ENCODE measurements at places on chromosomes 6 and 20. TPM values are rescaled to one million over a fixed set of nuclear protein-coding genes. Genes with fewer than 3 reads are reported as not detected.

GRCh38 chr20:43947316-43947710 lies 32.7 kb downstream of the TOX2 start:
- no peak for DNase-seq

DNA sequence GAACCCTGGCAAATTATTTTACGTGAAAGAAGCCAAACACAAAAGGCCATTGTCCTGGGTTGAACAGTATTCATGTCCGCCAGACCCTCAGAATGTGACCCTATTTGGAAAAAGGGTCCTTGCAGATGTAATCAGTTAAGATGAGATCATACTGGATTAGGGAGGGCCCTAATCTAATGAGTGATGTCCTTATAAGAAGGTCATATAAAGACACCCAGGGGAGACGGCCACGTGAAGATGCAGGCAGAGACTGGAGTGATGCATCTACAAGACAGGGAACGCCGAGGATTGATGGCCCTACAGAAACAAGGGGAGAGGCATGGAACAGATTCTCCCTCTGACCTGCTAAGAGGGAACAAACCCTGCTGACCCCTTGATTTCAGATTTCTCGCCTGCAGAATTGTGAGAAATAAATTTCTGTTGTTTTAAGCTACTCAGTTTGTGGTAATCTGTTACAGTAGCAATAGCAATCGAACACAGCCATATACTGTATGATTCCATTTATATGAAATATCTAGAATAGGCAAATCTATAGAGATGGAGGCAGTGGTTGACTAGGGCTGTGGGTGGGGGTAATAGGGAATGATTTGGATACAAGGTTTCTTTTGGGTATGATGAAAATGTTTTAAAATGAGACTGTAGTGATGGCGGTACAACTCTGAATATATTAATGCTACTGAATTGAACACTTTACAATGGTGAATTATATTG lies 132.9 kb upstream of the NUP153 start:
- DNase-seq = no peak

DNA sequence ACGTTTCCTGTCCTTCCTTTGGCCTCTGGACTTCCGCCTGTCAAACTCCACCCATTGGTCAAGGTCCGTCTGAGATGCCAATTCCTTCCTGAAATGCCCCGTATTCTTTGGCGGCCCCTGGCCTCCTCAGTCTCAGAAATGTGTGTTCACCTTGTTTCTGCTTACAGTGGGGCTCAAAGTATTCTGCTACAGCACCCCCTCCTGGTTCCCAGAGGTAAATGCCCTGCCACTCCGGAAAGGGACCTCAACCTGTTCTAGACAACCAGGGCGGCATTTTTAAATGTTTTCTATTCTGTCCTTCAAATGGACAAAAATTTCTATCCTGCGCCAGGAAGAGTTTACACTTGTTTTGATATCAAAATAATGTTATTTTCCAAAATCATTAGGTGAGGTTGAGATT lies 12.1 kb upstream of the PAX1 start:
- no peak for DNase-seq

DNA sequence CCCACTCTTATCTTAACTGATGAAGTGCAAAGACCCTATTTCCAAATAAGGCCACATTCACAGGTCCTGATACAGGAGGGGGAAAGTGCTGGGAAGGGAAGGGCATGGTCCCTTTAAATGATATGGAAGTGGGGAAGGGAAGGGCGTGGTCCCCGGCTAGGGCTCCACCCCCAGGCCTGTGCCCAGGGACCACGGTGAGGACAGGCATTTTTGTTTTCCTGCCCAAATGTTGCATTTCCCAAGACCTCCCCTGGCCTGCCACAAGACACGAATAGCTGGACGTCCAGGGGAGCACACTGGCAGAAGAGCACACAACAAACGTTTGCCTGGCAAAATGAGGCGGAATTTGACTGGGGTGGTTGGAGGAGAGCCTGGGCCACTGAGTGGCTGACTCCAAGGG lies 16.1 kb upstream of the HFE start:
- no peak for DNase-seq

DNA sequence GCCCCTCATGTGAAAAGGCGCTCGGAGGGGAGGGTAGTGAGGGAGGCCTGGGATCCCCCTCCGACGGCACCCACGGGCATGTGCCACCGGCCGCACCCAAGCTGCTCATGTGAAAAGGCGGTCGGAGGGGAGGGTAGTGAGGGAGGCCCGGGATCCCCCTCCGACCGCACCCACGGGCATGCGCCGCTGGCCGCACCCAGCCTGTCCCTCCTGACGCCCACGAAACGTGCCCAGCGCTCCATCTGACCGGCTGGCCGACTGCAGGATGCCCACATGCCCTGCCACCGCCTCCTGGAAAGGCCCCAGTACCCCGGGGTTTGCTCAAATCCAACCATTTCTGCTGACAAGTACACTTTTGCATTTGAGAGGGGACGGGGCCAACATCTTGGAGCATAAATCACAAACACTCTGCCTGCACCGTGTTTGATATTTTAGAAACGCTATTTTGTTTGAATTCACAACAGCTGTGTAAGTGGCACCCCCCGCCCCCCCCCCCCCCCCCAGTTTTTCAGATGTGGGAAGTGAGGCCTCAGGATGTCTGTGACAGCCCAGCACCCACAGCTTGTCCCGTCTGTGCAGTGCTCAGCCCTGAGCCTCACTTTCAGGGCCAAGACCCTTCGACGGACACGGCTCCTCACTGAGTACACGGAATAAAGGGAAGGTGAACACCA lies 34.1 kb downstream of the SLC2A4RG start:
- no peak for DNase-seq

DNA sequence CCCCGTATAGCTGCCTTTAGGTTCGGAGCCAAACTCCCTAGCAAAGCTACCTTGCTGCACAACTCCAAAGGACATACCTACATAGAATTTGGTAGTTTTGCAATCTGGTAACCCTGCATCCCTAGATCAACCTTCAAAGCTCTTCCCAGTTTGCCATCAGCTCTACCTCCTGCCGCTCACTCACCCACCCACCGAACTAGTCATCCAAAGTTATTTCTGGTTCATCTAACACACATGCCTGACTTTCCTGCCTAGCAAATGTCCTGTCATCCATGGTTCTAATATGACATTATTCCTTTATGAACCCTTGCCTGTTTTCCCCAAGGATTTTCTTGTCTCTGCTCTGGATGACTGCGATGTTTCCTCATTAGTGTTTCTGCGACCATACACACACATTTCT lies 21.6 kb downstream of the SPAG4 start:
- DNase-seq = no peak

DNA sequence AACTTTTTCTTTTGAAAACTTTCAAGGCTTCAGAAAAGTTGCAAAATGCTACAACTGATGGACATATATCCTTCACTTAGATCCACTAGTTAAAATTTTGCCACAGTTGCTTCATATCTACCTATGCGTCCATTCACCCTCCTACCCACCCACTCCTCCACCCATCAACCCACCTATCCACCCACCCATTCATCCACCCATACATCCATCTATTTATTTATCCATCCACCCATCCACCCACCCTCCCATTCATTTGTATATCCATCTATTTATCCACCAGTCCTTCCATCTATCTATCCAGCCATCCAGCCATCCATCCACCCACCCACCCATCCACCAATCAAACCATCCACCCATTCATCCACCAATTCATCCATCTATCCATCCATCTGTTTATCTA lies 13.6 kb downstream of the BPIFB4 start:
- DNase-seq = no peak

DNA sequence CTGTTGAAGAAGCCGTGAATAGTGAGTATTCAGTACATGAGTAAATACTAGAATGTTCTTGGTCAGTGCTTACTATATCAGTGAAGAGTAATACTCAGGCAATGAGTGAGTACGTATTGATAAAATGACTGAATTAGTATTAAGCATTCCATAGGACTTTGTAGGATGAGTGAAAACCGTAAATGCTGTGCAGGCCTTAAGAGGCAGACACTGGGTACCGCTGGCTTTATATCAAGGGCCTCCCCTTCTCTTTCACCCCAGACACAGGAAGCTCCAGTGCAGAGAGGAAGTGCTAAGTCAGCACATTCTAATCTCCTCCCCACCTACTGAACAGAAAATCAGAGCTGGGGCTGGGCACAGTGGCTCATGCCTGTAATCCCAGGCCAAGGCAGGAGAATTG lies 24.2 kb downstream of the POFUT1 start:
- DNase-seq = peak; percentile 5

DNA sequence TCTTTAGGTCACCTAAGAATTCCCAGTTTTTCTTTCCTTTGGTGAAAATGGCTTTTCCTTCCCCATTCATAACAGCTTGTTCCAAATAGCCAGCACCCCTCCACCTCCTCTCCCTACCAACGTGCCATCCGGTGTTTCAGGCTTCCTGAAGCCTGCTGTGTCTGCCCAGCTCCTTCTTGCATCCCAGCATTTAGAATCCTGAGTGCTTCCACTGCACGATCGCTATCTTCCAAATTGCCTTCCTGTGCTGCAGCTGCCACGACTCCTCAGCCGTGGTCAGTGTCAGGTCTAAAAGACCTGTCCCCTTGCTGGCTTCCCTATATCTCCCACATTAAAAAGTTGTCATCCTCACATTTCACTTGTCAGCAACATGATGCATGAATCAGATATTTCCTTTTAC lies 550.3 kb upstream of the JARID2 start:
- no peak for DNase-seq

DNA sequence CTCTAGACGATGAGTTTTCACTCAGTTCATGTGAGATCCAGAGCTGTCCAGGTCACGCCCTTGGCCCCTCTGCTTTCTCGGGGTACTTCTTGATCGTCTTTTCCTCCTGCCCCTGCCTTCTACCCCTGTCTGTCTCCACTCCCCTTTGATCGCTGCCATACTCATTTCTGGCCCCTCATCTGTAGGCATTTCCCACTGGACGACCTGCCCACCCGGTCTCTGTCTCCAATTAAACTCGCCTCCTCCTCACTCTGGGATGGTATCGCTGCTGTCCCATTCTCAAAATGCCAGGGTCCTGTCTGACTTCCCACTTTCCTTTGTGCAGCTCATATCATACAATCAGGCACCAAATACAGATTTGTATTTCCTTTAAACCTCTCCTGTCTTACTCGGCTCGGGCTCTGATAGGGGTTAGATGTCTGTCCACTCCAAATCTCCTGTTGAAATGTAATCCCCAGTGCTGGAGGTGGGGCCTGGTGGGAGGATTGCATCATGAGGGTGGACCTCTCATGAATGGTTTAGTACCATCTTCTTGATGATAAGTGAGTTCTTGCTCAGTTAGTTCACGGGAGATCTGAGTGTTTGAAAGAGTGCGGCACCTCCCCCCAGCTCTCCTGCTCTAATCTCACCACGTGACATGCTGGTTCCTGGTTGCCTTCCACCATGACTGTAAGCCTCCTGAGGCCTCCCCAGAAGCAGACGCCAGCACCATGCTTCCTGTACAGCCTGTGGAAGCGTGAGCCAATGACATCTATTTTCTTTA lies 3.5 kb upstream of the SYNJ2 start:
- no peak for DNase-seq

- DNase-seq = no peak
These were observed 61.1 kb upstream of the TBX18 start for GRCh38 chr6:84825461-84825860.

- DNase-seq = no peak
These were observed 356.6 kb upstream of the RSPO3 start for GRCh38 chr6:126761854-126762253.

DNA sequence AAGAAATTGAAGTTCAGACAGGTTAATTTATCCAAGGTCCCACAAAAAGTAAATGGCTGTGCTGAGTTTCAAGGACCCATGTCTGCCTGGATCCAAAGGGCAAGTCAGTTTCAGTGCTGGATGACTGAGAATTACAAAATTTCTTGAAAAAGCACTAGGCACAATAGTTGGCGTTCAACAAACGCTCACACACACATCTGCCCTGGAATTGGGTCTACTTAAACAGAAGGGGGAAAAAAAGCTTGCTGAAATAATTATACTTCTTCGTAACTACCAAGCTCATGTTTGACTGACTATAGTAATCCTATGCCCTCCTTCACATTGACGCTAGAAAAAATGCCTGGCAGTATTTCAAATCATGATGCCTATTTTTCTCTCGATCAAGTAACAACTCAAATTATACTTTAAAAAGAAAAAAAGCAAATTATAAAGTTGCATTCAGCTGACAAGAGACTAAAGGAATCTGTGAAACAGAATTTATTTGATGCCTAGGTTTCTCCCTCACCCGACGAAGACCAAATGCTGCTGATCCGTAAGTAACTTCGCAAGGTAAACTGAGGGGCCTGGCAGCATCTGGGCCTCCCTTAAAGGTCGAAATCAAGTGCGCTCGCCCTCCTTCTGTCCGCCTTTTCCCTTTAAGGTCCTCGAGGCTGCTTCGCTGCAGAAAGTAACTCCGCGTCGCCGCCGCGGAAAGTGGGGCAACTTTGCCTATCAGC lies 650 bp upstream of the CD2AP start:
- no peak for DNase-seq

GRCh38 chr20:4326195-4327065 lies 311.1 kb upstream of the RNF24 start:
- DNase-seq = no peak

DNA sequence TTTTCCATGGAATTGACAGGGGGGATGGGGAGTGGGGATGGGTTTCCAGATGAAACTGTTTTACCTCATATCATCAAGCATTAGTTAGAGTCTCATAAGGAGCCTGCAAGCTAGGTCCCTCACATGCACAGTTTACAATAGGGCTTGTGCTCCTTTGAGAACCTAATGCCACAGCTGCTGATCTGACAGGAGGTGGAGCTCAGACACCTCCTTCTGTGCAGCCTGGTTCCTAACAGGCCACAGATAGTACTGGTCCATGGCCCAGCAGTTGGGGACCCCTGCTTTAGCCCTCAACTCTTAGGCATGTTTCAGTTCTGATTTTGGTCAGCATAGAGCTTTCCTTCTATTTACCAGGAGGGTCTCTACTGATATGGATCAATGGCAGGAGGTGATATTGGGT lies 251.6 kb downstream of the LAMA2 start:
- no peak for DNase-seq

GRCh38 chr6:167267921-167268401 lies 23.2 kb upstream of the UNC93A start:
- no peak for DNase-seq

- DNase-seq = no peak
These were observed 125.8 kb upstream of the SPTLC3 start for GRCh38 chr20:12882832-12883506.

Gene BANF2
- not detected for polyA plus RNA-seq

Gene DZANK1
- 1.3 TPM for polyA plus RNA-seq

Gene MYLK4
- 0.37 TPM for polyA plus RNA-seq

Gene TRAPPC3L
- not detected for polyA plus RNA-seq

Gene LPIN3
- polyA plus RNA-seq = 0.15 TPM

Data from naive thymus-derived CD8-positive, alpha-beta T cell (primary cell).